ENCODE measurements at places on chromosomes 12 and 14. TPM values are rescaled to one million over a fixed set of nuclear protein-coding genes. Genes with fewer than 3 reads are reported as not detected.
A peak's percentile ranks its signal among the peaks of the same experiment; 100 is the strongest.

FOXG1 gene
- not detected for total RNA-seq

ARMH4 gene
- total RNA-seq: 1.2 TPM

RND1 gene
- not detected for total RNA-seq

CABP1 gene
- total RNA-seq: 1.8 TPM

HOXC10 gene
- total RNA-seq: not detected

GALNT9 gene
- 5.0 TPM for total RNA-seq

TRIM9 gene
- 16.0 TPM for total RNA-seq

PHC1 gene
- total RNA-seq: 31.0 TPM

TSPAN19 gene
- total RNA-seq: not detected

GSG1 gene
- not detected for total RNA-seq

PRIM1 gene
- total RNA-seq: 5.8 TPM

HOTAIR gene
- total RNA-seq: not detected

NRIP2 gene
- total RNA-seq: 2.7 TPM

MYO1H gene
- not detected for total RNA-seq

LMNTD1 gene
- total RNA-seq: not detected

STAB2 gene
- total RNA-seq: 0.55 TPM

GRCh38 chr12:77214136-77214535 is 148.8 kb upstream of the E2F7 start:
- DNase-seq: no peak

GRCh38 chr12:31822761-31823160 is 93.9 kb upstream of the AMN1 start:
- no peak for DNase-seq

- no peak for DNase-seq
Observed at GRCh38 chr12:68612697-68613096, 2.0 kb downstream of the RAP1B start.

GRCh38 chr12:18158774-18159557 is 69.0 kb upstream of the RERGL start:
- DNase-seq: no peak

DNA sequence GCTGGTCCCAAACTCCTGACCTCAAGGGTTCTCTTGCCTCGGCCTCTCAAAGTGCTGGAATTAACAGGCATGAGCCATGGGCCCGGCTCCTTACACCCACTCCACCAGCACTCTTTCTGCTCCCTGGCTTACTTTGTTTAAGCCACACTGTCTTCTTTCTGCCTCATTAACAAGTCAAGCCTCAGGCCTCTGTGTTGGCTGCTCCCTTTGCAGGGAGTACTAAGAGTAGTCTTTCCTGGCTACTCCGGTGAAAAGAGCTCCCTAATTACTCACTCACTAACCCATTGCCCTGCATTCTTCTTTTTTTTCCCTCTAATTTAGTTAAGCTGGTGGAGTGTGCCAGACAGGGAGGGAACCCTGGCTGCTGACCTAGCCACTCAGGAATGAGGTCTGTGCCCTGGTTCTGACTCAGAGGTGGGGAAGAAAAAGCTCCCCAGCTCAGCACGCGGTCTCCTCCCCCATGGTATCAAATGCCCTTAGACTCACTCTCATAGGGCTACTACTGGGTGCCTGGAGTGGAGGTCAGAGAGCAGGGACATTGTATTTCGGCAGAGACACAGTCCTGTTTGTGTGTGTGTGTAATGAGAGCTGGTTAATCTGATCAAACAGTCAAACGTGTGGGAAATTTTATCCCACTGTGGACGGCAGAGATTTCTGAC is 19.8 kb downstream of the GALNT6 start:
- DNase-seq: peak; percentile 73

DNA sequence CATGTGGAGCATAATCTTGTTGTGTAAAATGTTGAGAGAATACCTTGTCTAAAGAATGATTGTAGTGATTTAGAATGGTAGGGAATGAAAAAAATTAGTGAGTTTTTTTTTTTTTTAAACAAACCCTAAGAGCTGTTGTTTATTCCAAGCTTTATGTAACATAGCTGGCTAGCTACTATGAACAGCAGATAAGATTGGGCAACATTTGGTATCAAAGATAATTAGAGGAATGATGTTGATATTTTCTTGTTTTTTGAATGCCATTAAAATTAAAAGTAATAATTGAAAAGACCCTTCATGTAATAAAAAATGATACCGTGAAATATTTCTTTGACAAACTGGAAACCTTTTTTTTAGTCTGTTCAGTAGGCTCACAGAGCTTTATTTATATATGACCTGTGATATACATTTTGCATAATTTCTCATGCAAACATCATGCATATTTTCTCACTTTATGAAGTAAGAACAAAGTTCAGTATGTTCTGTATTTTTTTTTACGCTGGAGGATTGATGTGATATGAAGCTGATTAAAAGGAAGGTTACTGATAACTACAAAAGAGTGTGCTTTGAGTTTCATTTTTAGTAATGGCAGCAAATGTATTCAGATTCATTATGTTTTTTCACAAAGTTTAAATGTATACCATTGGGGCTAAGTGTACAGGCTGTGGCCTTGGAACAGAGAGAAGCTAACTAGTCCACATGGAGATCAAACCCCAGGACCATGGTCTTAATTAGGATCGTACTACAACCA is 8.1 kb downstream of the CPSF6 start:
- DNase-seq: no peak

DNA sequence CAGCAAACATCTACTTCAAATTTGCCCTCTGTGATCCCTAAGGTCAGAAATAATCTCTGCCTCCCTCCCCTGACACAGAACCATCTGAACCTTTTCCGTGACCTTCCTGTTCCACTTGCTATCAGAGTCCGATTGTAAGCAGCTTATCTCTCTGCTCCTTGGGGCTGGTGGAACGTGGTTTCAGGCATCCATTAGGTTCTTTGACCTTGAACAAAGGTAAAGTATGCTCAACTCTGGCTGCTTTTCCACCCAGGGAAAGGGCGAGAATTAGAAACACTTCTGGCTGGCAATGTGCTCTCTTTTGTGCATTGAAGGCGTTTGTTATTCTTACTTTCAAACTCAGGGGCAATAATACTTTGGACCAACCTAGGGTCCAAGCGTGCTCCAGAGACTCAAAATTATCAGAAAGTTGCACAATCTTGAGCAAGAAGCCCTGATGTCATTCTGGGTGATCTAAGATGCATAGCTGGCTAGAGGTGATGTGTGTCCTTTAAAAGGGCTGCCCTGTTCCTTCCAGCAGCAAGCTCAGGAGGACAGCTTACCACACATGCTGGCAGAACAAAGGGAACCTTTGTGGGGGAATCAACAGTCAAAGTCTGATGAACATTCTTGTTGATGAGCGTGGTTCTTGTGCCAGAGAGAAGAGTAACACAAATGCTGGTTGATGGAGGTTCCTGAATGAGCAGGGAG is 29.8 kb downstream of the ADGRD1 start:
- no peak for DNase-seq

GRCh38 chr14:20493634-20494033 is 11.7 kb upstream of the RNASE10 start:
- DNase-seq: no peak

- no peak for DNase-seq
Observed at GRCh38 chr12:25397001-25397400, 146.3 kb upstream of the KRAS start.

DNA sequence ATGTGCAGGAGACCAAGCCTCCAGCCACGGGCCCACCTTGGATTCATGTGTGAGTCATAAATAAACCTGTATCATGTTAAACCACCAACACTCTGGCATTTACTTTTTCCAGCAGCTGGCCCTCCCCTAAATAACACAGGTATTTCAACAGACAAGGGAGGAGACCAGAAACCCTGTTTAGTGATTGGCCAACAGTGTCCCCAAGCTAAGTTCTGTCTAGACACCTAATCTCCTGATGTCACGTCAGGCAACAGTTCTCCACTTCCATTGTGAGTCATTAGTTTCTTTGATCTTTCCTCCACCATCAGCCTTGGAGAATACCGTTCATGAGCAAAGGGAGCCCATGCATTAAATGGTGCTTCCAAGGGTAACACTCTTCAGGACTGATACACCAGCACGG is 196.9 kb downstream of the TMEM132C start:
- DNase-seq: no peak

GRCh38 chr12:28172434-28173030 is 17.7 kb upstream of the CCDC91 start:
- DNase-seq: no peak

DNA sequence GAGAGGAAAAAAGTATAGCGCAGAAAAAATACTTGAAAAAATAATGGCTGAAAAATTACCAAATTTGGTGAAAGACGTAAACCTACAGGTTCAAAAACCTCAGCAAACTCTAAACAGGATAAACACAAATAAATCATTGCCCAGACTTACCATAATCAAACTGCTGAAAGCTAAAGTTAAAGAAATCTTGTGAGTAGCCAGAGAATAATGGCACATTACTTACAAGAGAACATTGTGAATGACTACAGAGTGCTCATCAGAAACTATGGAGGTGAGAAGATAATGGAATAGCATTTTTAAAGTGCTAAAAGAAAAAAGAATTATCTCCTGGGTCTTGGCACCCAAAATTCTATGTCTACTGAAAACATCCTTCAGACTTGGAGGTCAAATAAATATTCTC is 36.0 kb downstream of the ATF1 start:
- no peak for DNase-seq

GRCh38 chr12:15092826-15093225 is 120.0 kb downstream of the PDE6H start:
- DNase-seq: no peak

- DNase-seq: no peak
Observed at GRCh38 chr12:90250042-90250441, 541.4 kb upstream of the ATP2B1 start.

DNA sequence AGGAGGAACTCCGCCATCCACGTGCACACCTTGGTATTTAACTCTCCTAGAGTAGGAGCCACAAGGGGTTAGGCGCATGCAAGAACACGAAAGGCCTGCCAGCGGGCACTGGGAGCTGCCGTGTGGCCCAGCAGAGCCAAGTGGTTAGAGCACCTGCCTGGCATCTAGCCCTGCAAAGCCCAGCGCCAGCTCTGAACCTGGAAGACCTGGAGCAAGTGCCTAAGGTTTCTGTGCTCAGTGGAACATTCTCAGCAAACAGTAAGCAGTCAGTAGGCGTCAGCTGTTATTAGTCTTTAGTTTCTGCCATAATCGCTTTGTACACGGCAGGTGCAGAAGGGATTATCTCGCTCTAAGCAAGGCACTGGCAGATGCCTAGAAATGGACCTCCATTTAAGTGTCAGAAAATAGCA is 55.4 kb downstream of the SETD3 start:
- no peak for DNase-seq

GRCh38 chr12:67474934-67475620 is 173.5 kb upstream of the DYRK2 start:
- no peak for DNase-seq

DNA sequence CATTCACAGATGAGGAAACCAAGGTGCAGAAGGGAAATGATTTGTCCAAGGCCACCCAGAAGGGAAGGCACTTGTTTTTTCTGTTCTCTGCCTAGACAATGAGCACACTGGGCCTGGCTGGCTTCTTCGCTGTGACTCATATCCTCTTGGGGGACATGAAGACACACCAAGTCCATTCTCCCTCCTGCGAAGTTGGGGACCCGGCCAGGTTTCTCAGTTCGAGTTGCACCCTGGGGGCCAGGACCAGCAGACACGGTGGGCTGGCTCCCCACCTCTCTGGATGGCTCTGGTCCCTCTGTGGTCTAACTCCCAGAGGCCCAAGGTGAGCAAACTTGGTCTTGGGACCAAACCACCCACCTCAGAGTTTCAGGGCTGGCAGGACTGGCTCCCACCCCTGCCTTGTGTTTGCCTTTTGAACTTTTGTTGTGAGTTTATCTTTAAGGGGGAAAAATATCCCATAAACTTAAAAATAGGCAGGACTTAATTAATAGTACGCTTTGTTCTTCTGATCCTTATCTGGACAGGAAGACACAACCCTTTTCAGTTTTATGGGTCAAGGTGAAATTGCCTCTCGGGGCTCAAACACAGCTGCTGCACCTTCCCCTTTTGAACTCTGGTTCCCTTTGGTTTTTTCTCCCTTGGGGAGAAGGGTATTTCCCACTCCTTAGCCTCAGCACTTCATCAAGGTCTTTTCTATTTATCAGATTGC is 9.0 kb upstream of the MLEC start:
- DNase-seq: no peak

DNA sequence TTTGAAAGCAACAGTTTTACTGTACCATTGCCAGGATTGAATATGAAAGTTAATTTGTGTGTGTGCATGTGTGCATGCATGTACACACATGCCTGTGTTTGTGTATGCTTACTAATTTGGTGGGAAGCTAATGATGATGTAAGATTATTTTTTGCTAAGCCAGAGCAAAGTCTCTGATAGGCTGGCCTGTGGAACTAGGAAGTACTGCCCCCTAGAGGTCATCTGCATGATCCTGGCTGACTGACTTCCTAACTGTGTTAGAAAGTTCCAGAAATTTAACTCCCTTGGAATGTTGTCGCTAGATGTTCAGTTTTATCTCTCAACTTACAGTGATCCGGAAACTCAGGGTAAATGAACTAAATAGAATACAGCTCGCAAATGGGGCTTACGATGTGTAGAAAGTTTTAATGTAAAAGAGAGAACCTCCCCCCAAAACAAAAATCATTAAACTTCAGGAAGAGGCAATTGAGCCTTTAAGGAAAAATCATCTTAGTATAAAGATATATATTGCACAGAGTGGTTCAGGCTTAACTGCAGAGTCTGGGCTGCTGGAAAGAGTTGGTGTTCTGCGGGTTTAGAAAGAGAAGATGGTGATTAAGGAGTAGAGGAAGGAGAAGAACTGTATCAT is 34.3 kb upstream of the SLC38A1 start:
- no peak for DNase-seq

DNA sequence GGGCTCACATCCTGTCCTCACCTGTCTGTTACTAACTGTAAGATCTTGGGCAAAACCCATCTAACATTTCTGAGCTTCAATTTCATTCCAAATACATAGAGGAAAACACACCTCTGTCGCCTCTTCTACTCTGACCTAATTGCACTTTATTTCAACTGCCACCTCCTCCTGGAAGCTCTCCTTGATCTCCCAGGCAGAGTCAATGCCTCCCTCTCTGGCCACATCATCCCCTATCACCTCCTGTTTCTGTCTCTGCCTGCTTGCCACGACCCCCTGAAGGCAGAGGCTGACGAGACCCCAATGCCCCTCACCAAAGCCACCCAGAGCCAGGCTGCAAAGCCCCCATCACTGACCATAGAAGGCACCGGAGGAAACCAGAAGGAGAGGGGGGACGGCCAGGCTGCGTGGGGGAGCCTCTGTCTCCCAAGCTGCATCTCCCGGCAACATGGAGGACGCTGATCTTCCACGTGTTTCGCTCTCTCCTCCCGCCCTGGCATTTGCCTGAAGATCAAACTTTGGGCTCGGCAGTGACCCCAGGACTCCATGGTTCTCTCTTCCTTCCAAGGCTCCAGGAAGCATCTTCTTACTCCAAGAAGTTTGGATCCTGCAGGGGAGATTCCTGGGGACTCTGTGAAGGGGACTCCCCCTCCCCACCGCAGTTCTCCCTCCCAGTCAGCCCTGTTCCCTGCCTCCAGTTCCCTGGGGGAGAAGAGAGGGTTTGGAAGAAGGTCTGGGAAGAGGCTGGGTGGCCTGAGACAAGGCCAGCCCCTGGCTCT is 50.1 kb upstream of the BCL11B start:
- no peak for DNase-seq

DNA sequence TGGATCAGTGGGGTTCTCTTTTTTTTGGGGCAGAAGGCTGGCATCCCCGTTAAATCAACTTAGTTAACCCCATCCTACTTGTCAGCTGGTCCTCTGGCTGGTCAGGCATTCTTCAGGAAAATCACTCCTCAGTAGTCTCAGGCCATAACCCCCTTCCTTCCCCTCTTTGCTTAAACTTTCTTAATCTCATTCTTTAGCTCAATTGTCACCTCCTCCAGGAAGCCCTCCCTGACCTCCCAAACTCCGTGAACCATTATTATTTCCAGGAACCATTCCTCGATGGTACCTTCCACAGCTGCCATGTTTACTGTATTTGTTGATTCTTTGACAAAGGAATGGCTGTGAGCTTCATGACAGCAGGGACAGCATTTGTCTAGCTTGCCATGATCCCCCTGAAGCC is 72.5 kb upstream of the FBXO21 start:
- no peak for DNase-seq
